ENCODE measurements at places on chromosomes 1 and 21. TPM values are rescaled to one million over a fixed set of nuclear protein-coding genes. Genes with fewer than 3 reads are reported as not detected.

GRCh38 chr21:46183910-46184624 lies at the start of gene SPATC1L:
SPATC1L (minus strand) TSS chr21:46184459; CDS start chr21:46182816, 1,643 bp downstream.
- DNase-seq: no peak

DNA sequence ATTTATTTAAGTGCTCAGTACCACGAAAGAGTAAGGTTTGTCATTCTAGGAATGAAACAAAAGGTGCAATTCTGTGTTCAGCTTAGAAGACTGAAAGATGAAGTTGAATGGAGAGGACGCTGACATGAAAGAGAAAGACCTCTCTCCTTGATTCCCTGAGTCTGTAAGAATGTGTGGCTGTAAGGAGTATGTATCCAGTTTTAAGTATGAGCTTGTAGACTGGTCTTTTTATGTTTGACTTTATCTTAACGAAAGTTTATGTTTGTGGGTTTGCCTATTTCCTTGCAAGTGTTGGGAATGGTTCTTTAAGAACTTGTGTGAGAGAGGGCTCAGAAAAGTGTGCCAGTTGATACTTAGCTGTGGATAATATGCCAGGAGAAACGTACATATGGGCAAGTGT lies 1.4 kb downstream of the CHD1L start:
- DNase-seq: no peak

SPRR1A gene
- polyA plus RNA-seq: not detected

PEX10 gene
- polyA plus RNA-seq: 14.4 TPM

- no peak for DNase-seq
Measured at GRCh38 chr1:158028969-158029368, 35.5 kb downstream of the KIRREL1 start.

Measured in AG04450 (cell line).